ENCODE measurements at places on chromosomes 1 and 21.

GRCh38 chr1:176717066-176717750 is 254.2 kb downstream of the PAPPA2 start:
- no peak for DNase-seq

GRCh38 chr1:237570530-237570929 is 320.2 kb downstream of the ZP4 start:
- DNase-seq: no peak

DNA sequence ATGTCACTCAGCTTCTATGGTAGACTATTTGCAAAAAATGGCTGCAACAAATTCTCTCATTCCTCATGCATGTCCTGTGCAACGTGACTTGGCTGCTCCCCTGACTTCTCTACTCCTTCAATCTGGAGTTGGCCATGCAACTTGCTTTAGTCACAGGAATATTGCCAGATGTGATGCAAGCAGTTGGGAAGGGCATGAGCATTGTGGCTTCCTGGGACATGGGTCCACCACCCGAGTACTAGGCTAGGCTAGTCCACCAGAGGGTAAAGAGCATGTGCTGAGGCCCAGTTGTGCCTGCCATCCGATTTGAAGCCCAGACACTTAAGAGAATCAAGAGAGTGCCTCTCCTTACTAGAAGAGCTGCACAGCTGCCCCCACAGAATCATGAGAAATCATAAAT is 89.6 kb downstream of the DSCAM start:
- no peak for DNase-seq

DNA sequence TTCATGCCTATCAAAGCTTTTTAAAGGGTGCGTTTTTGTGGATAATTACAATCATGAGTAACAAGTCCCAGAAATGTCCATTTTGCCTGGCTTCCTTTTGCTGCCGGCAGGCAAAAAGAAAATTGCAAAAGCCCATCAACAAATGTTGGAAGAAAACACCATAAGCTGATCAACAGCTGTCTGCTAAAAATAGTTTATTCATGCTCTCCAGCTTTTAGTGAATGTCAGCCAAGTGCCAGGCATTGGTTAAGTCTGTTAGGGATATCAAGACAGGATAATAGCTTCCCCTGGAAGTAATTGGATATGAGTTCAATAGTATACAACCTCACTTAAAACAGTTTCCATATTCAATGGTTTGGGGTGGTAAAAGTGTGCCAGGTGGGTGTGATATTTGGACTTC is 13.6 kb upstream of the AGMAT start:
- no peak for DNase-seq

- no peak for DNase-seq
These were observed 35.6 kb upstream of the C21orf91 start for GRCh38 chr21:17854745-17855144.

DNA sequence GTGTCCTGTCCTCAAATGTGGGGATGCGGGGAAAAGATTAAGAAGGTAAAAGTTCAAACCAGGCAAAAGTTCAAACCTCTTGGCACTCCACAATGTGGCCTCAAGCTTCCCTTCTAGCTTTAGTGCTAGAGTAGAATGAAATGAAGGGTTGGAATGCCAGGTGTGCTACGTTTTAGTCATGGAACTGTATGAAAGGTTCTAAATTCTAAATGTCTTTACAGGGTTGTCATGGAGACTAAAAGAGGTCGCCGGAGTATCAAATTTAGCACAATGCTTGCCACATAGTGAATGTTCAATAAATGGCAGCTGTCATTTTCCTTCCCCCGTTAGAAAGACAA is 57.2 kb upstream of the LRRC8D start:
- DNase-seq: no peak

- peak; percentile 94 for DNase-seq
These were observed at the start of gene TOR1AIP1 for GRCh38 chr1:179882253-179883039. Gene TOR1AIP1, plus strand, starts transcription at chr1:179882285. Its CDS starts 218 bp downstream, at chr1:179882503.

- DNase-seq: no peak
These were observed 46.2 kb upstream of the PRRX1 start for GRCh38 chr1:170617591-170618330.

DNA sequence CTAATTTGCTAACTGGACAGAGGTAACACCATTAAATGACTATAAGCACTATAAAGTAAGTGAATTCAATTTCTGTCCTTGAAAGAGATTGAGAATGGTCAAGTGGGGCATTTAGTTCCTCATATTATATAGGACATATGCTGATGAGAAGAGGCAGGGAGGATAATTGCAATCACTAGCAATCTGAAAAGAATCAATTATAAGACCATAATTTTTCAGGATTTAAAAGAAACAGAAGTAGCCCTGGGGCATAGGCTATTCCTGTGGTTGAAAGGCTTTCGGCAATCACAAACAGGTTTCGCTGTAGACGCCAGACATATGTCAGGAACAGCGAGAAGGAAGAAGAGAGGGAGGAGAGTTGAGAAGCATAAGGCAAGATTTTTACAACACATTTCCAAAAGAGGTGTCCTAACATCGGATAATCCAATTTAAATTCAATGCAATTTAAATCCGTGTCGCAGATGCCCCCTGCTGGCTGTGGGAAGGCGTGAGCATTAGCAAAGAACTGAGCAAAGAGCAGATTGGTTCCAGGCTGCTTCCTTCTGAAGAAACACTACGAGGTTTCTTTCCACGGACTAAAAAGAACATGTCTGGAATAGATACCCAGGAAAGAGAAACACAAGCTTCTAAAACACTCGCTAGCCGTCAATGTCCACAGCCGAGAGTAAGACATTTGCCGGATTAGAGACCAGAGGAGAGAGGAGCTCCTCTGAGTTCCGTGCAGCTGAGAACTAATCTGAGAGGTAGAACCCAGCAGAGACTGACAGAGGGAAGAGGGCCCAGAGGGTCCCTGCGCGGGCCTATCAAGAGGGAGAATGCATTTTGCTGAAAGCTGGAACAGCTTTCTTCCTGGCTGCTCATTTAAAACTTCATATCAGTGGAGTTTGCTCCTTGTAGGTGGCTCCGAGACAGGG is 27.9 kb downstream of the RGS5 start:
- no peak for DNase-seq

GRCh38 chr21:35017256-35017655 is 31.8 kb downstream of the RUNX1 start:
- no peak for DNase-seq

GRCh38 chr1:211735208-211736170 is 60.1 kb upstream of the NEK2 start:
- no peak for DNase-seq

DNA sequence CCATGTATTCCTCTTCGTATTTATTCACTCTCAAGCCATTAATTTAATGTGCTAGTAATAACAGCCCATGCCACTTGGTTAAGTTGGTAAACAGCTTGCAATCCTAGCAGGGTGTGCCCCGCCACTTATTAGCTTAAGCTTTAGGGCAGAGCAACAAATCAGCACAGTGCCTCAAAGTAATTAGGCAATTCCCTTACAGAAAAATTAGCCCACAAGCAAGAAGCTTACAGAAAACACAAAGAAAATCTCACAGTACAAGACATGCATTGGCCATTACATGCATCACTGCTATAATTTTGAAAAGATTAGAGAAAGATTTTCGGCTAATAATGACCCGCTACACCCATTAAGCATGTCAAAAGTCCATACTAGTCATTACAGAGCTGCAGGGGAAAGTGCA is 47.6 kb downstream of the TGFB2 start:
- DNase-seq: no peak

DNA sequence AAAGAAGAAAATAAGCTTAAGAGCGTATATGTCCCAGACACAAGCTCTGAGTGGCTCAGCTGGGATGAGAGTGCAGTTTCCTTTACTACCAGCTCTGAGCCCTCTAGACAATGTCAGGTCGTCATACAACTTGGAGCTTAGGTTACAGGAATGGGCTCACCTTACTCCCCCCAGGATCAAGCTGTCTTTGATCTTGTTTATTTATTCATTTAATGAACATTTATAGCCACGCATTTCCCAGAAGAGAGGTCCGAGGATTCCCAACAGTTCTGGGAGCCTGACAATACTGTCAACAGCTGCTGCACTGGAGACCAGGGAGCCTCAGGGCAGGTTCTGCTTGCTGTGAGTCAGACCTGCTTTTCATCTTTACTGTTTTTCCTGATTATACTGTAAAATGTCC is 378.9 kb downstream of the PLPP3 start:
- DNase-seq: no peak

DNA sequence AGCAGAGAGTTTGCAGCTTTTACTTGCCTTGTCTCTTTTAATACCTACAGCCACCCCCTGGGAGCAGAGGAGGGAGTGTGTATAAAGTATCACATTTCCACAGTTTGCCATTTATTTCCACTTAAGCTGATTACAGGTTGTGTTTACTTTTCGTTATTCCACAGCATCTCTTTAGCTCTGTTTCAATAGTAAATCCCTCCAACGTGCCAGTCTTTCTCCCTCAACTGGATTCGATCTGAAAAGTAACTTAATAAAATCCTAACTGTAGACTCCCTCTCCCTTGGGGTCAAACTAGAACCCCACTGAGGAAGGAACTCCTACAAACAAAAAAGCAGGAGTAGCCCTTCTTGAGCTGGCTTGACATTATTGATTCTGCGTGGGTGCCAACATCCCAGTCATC is 3.1 kb upstream of the FCGR2A start:
- DNase-seq: no peak

GRCh38 chr1:219247441-219247840 is 73.8 kb downstream of the LYPLAL1 start:
- no peak for DNase-seq

- DNase-seq: no peak
These were observed 55.7 kb downstream of the PLEKHA6 start for GRCh38 chr1:204304067-204304466.

GRCh38 chr1:226360106-226360746 is 47.7 kb downstream of the PARP1 start:
- no peak for DNase-seq

GRCh38 chr1:20372676-20373075 is 82.0 kb downstream of the VWA5B1 start:
- no peak for DNase-seq

DNA sequence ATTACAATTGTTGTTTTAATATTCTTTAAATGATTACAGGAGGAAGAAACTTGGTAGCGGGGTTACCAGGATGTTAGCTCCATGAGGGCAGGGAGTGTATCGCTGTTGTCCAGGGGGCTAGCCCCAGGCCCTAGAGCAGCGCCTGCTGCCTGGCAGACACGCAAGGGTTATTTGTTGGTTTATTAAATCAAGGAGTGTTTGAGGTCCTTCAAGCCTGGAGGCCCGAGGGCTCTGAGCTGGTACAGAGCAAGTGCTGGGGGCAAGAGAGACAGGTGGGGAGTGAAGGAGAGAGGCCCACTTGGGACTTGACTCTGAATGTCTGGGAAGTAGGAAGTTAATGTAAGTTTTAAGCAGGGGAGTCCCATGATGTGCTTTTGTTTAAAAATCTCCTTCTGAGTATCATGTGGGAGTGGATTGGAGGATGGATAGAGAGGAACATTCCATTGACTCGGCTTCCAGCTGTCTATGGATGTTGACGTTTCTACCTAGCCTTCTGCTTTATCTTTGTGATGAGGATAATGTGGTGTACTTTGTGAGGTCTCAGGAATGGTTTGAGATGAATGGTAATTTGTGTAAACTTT is 8.7 kb downstream of the ITSN1 start:
- no peak for DNase-seq

DNA sequence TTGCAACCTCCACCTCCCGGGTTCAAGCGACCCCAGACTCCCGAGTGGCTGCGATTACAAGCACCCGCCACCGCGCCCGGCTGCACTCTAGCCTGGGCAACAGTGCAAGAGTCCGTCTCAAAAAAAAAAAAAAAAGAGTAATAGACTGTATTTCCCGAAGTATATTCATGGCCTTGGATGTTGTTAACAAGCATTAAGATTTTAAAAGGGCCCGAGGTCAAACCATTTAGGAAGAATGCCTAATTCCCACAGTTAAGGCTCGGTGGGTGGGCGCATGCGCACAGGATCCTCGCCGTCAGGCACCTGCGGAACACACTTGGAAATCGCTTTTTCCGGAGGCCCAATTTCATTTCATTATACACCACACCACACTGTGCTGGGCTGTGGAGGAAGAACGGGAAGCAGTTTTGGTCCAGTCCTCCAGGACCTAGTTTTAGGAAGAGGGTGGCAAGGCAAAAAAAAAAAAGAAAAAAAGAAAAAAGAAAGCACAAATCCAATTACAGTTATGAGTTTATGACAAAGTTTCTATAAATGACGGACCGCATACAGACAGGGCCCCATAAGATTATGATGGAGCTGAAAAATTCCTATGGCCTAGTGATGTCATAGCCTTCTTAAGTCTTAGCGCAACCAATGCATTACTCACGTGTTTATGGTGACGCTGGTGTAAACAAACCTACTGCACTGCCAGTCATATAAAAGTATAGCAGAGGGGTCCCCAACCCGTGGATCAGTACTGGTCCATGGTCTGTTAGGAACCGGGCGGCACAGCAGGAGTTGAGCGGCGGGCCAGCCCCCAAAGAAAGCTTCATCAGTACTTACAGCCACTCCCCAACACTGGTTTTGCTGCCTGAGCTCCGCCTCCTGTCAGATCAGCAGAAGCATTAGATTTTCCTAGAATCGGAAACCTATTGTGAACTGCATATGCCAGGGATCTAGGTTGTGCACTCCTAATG is 38.2 kb downstream of the H3-3A start:
- no peak for DNase-seq

DNA sequence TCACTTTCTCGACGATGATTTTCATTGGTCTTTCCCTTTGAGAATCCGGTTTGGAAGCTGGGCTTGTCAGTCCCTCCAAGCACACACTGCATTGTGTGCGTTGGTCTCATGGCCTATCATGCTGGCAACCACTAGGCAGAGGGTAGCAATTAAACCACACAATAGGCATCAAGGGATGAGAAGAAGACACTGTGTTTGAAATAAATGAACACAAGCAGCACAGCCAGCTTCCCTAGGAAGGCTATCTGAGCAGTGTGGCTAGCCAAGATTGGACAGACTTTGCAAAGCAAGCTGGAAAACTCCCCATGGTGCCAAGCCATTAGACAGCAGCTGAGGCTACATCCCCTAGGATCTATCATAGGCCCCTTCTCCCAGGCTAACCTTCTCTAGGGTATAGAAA is 288.7 kb downstream of the NUF2 start:
- DNase-seq: no peak

DNA sequence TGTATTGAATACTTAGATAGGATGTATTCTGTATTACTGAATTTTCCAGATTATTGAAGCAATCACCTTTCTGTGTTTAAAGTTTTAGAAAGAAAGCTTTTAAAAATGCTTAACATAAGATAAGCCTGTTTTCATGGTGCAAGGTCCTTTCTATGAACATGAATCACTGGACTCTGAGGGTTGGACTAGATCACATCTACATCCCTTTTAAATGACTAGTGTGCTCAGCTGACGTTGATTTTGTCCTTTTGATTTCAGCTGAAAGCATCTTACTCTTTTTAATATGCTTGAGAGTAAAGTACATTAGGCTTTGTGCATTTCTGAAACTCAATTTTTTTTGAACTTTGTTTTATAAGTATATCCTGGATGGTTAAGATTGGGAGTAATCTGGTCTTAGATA is 16.2 kb downstream of the MIER1 start:
- no peak for DNase-seq

Measured in CMK (cell line).